ENCODE measurements at places on chromosomes 1 and 21. TPM values are rescaled to one million over a fixed set of nuclear protein-coding genes. Genes with fewer than 3 reads are reported as not detected.

ENSA gene
- 148 TPM for total RNA-seq

LRRC38 gene
- 7.5 TPM for total RNA-seq

TTC34 gene
- total RNA-seq = 0.44 TPM

HMCN1 gene
- 14.2 TPM for total RNA-seq

CRYAA gene
- not detected for total RNA-seq

CSF3R gene
- 19.7 TPM for total RNA-seq

CD34 gene
- 0.90 TPM for total RNA-seq
